NCI-H2029 treated with DMSO at 0.1 percent for 48 hours (cell line): ENCODE measurements at places on chromosomes 5 and 9.

- DNase-seq = no peak
Measured at GRCh38 chr5:151509231-151509630, 61.8 kb downstream of the SLC36A1 start.

DNA sequence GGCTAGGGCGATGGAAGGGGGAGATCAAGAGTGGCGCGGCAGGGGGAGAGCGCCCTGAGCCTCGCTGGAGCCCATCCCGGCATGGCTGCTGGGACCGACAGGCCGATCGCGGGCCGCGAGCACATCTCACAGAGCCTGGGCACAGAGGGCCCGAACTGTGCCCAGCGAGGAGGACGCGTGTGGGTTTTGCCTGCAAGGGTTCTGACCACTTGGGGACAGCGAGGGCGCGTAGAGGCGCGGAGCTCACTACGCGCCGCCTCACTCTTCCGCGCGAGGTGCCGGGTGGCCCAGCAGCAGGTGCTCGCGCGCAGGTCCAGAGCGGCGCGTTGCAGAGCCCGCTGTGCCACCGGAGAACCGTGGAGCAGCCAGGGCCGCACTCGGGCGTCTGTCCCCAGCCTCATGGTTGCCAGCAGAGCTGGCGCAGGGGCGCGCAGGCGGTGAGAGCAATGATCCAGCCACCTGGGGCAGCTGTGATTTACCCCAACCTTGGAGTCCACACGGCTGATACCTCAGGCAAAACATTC is 16.3 kb upstream of the PITX1 start:
- DNase-seq = no peak

DNA sequence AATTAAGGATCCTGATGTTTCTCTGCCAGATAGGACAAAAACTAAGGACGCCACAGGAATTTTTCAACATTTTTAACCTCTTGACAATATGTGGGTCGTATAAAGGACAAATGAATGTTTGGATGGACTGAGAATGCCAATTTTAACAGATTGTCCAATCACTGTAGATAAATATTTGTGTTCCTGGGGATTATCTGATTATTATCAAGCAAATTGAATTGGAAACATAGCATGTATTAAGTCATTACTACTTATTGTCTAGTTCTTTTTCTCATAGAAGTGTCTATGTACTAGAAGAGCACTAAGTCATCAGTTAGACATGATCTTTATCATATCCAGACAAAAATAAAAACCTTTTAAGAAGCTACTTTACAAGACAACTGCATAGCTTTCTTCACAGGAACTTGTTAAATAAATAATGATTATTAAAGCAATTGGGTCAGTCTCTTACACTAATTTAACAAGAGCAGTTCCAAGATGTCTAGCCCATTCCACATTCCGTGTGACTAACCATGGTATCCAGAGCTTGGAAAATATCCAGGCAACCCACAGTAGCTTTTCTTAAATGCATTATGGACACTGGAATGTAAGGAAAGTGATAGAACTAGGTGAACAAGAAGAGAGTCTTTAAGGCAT is 127.5 kb upstream of the CDKN2B start:
- no peak for DNase-seq

GRCh38 chr9:120391691-120392090 is 188.3 kb downstream of the CDK5RAP2 start:
- no peak for DNase-seq

DNA sequence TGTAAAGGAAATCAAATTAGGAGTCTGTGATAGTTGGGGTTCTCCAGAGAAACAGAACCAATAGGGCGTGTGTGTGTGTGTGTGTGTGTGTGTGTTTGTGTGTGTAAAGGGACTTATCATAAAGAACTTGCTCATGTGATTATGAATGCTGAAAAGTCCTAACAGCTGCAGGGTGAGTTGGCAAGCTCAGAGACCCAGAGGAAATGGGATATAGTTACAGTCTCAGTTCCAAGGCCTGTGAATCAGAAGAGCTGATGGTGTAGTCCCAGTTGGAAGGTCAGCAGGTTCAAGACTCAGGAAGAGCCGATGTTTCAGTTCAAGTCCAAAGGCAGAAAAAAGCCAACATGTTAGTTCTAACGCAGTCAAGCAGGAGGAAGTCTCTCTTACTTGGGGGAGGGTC is 214.2 kb downstream of the ELAVL2 start:
- DNase-seq = no peak

- no peak for DNase-seq
Measured at GRCh38 chr9:136936645-136937170, 7.8 kb downstream of the FBXW5 start.

GRCh38 chr5:30874241-30875034 is 319.0 kb upstream of the CDH6 start:
- DNase-seq = no peak

GRCh38 chr5:135008981-135009735 is 24.9 kb downstream of the PITX1 start:
- DNase-seq = no peak
